HepG2 (cell line): ENCODE measurements at places on chromosomes 1 and 21.

- no peaks in the 10 kb centered on the region for H3K36me3 ChIP-seq
- H3K27me3 ChIP-seq = no peaks in the 10 kb centered on the region
- H3K4me3 ChIP-seq = no peak overlapping the region
- H3K27ac ChIP-seq = no peak overlapping the region
- H3K4me1 ChIP-seq = no peaks in the 10 kb centered on the region
Measured at GRCh38 chr1:241548008-241548407, 15.8 kb downstream of the KMO start.

DNA sequence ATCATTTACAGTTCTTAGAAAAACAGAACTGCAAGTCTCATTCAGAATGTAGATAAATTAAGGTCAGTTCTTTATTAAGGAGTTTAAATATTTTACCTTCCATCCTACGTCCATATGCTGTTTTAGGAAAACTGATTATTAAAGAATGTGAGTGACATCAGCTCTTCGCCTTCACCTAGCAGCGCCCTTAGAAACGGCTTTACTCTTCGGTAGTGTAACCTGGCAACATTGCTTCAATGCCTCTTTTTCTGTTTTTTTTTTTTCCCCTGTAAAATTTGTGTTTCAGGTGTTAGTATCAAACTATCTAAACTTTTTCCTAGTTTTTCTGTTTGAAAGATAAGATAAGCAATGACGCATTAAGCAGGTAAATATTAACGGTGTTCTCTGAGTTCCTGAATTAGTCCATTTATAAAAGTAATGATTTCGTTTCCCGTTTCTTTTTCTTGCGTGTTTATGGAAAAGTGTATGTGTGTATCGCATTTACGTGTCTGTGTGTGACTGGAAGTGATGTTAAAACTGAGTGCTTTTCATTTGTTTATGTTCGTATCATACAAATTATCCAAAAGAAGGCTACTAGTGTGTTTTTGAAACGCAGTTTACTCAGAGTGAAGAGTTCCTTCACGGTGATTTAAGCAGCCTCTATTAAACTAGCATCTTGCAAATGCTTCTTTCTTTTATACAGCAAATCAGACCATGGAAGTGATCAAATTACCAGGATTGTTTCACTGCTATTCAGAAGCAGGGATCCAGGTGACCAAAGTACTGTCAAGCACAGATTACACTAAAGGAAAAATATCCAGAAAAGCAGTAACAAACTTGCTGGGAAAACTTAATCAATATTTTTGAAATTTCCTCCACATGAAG lies 139.0 kb downstream of the SDCCAG8 start:
- no peak for DNase-seq
- H3K27me3 ChIP-seq = no peaks in the 10 kb centered on the region
- H3K27ac ChIP-seq = no peak overlapping the region
- no peak overlapping the region for H3K4me3 ChIP-seq
- H3K4me1 ChIP-seq = peaks cover 6% of the 10 kb centered on the region
- no peaks in the 10 kb centered on the region for H3K36me3 ChIP-seq

DNA sequence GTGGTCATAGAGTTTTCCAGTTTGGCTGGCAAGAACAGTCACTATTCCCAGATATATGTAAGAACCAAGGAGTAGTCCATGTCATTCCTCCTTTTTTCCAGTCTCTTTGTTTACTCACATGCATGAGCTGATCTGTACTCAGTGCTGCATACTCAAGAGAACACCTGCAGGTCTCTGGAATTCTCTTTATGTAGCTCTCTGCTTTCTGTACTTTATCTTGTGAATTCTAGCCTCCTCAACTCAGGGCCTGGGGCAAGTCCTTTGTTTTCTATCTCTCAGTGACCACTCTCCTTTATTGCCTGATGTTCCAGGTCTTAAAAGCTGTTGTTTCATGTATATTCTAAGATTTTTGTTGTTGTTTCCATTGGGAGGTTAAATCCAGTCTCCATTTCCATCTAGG lies 478.9 kb downstream of the DPYD start:
- H3K4me3 ChIP-seq = no peak overlapping the region
- H3K36me3 ChIP-seq = no peaks in the 10 kb centered on the region
- no peaks in the 10 kb centered on the region for H3K27me3 ChIP-seq
- no peak overlapping the region for H3K27ac ChIP-seq

DNA sequence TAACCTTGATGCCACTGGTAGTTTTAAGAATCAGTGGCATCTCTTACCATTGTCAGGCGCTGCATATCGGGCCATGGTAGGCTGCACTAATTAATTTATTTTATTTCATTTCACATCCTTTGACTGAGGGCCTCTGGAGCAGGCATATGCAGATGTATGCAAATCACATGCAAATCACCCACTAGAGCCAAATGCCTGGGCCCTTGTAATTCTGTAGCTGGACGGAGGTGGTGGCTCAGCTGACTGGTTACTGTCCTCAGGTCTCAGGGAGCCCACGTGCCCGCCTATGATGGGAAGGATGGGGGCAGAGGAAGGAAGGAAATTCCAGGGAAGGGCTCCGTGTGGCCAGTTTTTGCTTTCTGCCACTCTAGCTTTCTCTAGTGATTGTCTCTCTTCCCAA lies 122.7 kb downstream of the IGSF21 start:
- no peak for DNase-seq
- no peaks in the 10 kb centered on the region for H3K4me1 ChIP-seq
- peaks cover 6% of the 10 kb centered on the region; the same call in 2 of the 3 replicates for H3K27me3 ChIP-seq
- no peak overlapping the region for H3K4me3 ChIP-seq

DNA sequence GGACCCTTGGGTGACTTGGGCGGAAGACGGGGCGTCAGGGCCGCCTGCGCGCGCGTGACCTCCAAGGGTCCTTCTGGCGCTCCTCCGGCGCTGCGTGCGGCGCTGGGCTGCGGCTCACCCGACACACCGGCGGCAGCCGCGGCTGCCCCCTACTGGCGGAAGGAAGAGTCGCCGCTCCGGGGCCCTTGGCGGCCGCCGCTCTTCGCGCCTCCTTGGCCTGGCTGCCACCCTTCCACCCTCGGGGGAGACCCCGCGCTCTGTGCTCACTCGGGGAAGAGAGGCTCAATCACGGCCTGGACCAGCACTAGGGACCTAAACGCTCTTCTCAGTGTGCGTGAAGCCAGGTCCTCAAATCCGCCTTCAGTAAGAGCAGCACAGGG lies 89.7 kb downstream of the DMRTA2 start:
- H3K27me3 ChIP-seq = no peaks in the 10 kb centered on the region; the same call in 1 of the 2 replicates
- H3K4me3 ChIP-seq = peak overlapping the region; percentile 82
- no peaks in the 10 kb centered on the region for H3K4me1 ChIP-seq
- no peak for DNase-seq
- H3K27ac ChIP-seq = no peak overlapping the region

- H3K4me3 ChIP-seq = no peak overlapping the region
- no peak for DNase-seq
- no peaks in the 10 kb centered on the region for H3K4me1 ChIP-seq
- H3K27me3 ChIP-seq = no peaks in the 10 kb centered on the region
Measured at GRCh38 chr1:225485991-225486530, 58.2 kb upstream of the LBR start.

DNA sequence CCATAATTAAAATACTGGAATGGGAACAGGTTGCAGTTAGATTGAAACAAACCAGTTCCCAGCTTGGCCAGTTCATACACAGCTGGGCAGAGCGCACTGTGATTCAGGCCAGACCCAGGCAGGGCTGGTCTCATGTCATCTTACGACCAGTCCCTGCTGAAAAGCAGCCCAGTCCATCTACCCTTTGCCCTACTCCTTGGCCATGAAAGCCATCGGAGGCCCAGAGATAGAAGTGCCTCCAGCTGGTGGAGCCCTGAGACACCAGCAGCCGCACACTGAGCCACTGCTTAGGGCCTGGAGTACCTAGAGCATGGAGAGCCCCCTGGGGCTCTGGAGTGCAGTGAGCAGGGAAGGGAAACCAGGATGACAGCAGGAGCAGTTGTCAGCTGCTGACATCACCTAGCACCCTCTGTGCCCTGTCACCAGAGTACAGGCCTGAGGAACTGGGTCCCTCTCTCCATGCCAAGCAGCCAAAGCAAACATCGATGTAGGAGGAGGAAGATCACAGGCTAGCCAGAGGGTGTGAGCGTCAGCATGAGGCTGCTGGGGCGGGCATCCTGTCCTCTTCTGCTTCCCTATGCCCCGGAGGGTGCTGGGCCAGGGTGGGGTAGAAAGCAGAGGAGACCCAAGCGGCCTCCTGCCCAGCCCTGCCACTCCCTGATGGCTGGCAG lies 34.2 kb upstream of the TMEM125 start:
- peaks cover 6% of the 10 kb centered on the region; the same call in 1 of the 2 replicates for H3K4me1 ChIP-seq
- no peak overlapping the region for H3K4me3 ChIP-seq
- no peaks in the 10 kb centered on the region for H3K36me3 ChIP-seq
- H3K27ac ChIP-seq = no peak overlapping the region

DNA sequence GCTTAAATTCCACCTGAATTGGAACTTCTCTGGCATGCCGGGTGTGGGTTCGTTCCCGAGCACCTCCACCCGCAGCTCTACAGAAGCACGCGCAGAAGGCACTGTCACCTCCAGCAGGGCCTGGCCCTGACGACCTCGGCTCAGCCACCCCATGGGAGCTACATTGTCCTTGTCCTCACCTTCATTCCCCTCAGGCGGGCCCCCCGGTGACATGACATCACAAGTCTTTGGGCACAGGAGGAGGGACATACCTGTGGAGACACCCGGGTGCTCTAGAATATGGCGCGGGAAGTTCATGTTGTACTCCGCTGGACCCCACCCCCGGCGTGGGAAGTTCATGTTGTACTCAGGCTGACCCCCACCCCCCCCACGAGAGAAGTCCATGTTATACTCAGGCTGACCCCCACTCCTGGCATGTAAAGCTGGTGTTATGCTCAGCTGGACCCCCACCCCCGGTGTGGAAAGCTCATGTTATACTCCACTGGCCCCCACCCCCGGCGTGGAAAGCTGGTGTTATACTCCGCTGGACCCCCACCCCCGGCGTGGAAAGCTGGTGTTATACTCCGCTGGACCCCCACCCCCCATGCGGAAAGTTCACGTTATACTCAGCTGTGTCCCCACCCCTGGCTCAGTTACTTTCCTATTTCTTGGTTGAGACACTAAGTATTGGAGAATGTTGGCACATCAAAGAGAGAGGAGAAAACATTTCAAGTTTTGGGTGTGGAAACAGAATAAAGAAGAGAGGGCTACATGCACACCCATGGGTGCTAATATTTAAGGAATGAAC lies 37.6 kb downstream of the UMODL1 start:
- H3K36me3 ChIP-seq = no peaks in the 10 kb centered on the region
- no peak overlapping the region for H3K4me3 ChIP-seq
- H3K27me3 ChIP-seq = no peaks in the 10 kb centered on the region; the same call in none of the 2 replicates
- H3K27ac ChIP-seq = no peak overlapping the region
- DNase-seq = no peak

DNA sequence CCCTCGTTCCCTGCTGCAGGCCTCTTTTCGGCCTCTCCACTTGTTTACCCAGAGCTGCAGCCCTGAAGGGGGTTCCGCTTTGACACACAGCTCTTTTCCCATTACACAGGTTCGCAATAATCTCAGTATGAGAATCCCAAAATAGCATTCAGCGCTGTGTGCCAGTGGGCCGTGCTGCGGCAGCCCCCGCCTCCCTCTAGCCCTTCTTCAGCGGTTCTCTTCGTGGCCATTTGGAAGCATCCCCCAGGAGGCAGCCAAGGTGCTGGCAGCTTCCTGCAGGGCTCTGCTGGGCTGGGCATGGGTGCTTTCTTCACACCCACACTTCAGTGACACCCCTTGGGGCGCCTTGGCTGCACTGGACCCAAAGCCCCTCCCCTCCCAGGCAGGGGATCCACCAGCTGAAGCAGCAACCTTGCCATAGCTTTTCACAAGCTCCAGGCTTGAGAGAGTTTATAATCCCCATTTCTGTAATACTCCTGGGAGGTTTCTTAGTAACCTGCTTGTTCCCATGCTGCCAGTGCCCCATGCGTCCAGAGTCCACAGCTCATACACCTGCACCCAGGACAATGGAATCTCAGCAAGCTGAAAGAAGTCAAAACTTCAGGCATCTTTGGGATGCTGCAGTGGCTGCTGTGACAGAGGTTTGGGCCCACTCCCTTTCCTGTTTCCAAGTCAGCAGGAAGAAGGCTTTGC lies 8.1 kb downstream of the NCF2 start:
- DNase-seq = no peak
- no peaks in the 10 kb centered on the region for H3K36me3 ChIP-seq
- H3K27ac ChIP-seq = no peak overlapping the region
- no peak overlapping the region for H3K4me3 ChIP-seq
- H3K27me3 ChIP-seq = no peaks in the 10 kb centered on the region

- H3K27ac ChIP-seq = no peak overlapping the region
- no peaks in the 10 kb centered on the region for H3K4me1 ChIP-seq
- no peaks in the 10 kb centered on the region for H3K36me3 ChIP-seq
Measured at GRCh38 chr1:48681476-48682305, 95.0 kb downstream of the BEND5 start.

DNA sequence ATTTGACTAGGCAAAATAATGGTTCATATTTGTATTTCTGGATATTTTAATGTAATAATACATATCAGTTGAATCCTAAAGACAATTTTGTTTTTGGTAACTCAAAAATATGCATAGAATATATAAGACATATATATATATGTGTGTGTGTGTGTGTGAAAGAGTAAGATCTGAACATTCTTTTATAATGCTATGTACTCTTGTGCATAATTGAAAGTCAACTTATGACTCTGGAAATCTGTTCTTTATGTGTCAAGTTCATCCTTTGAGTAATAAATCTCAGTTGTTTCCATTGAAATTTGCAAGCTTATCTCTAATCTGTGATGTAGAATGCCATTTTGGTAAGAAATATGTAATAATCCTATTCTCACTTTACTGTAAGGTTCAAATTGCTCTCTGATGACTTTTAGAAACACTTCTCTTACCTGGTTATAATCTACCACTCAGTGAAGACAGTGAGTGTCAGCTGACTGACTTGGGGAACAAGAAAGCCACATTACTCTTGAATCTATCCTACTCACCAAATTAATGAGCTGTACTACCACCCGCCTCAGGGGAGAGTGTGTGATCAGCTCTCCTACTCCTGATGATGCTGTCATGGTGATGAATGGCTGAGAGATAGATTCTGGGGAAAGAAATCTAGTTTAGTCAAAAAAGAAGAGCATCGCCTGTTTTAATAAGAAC lies 15.0 kb upstream of the NEK7 start:
- no peak for DNase-seq
- no peak overlapping the region for H3K27ac ChIP-seq
- H3K4me1 ChIP-seq = no peaks in the 10 kb centered on the region
- no peaks in the 10 kb centered on the region for H3K36me3 ChIP-seq
- H3K4me3 ChIP-seq = no peak overlapping the region

DNA sequence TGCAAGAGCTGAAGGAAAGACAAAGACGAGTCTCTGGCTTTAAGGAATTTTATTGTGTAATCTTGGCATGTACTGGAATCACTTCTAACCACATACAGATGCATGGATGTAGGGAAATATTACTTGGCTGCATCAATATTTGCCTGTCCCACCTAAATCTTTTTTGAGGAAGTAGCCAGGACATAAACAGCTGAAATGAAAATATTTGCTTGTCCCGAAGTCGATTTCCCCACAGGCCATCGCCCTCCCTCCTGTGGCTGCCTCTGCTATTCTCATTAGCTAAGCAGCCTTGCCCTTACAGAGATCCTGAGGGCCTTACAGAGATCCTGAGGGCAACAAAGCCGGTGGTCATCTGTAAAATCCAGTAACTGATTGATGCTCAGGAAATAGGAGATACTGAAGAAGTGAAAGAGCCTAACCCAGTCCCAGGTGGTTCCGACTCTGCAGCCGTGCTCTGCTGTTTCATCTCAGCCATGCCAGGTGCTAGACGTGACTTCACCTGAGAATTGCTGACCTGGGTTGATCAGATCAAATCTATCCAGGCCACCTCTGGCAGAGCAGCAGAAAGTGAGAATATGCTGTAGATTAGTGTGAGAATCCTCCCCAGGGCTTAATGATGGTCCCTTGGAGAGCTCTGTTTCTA lies 25.5 kb downstream of the MAN1C1 start:
- H3K4me1 ChIP-seq = no peaks in the 10 kb centered on the region
- no peaks in the 10 kb centered on the region for H3K36me3 ChIP-seq
- no peak overlapping the region for H3K27ac ChIP-seq

GRCh38 chr1:88528792-88529191 lies 155.3 kb upstream of the PKN2 start:
- H3K36me3 ChIP-seq = no peaks in the 10 kb centered on the region
- no peak overlapping the region for H3K27ac ChIP-seq
- H3K4me1 ChIP-seq = 0 out of 2 replicates have a peak, but pooled peaks cover 4% of the 10 kb centered on the region
- H3K27me3 ChIP-seq = no peaks in the 10 kb centered on the region
- no peak overlapping the region for H3K4me3 ChIP-seq
